Midbrain (tissue), 1 donor: ENCODE measurements at places on chromosomes 6 and 20.

- no peak for DNase-seq
These were observed 78.5 kb upstream of the FRMD1 start for GRCh38 chr6:168157272-168158212.

DNA sequence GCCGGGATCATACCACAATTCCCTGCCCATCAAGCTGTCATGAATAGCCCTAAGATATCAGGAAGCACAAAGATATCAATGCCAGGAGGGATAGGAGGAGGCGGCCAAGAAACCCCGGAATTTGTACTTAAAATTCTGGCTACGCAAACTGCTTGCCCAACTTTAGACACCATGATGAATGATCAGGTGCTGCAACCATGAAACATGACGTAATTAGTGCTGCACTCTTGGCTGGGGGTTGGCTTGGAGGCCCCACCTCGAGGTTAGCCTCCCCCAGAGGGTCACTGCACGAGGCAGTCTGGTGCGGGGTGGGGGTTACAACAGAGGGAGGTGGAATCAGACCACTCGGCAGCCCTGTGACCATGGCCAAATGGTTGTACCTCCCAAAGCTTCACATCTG, 8.9 kb downstream of the SIRPA start:
- no peak for DNase-seq

DNA sequence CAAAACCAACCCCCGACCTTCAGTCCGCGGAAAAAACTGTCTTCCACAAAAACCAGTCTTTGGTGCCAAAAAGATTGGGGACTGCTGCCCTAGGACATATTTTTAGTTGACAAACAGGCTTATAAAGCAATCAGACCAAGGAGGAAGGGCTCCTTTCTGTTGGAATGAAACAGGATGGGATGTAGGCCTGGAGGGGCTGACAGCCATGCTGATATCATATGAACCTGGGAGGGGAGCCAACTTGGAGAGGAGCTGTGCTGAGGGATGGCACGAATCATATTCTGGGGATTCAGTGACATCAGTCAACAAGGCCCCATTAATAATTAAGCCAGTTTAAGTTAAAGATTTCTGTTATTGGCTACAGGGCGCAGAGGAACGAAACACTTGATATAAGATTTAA, 225.4 kb upstream of the TSHZ2 start:
- DNase-seq: no peak

DNA sequence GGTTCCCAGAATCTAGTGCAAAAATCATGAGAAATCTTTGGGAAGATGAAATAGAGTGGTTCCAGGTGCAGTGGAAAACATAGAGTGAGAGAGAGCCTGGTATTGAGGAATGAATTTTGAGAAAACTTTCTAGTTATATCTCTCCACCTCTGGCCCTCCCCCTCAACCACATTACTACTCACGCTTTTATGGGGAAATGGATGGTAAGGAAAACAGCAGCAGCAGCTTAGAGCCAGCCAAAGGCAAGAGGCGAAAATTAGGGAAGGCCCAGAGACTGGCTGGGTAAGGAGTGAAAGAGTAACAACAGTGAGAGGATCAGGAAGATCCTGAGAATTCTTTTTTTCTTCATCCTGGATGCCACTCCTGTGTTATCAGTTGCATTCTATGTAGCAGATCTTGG, 187.9 kb upstream of the ECI2 start:
- DNase-seq: no peak

DNA sequence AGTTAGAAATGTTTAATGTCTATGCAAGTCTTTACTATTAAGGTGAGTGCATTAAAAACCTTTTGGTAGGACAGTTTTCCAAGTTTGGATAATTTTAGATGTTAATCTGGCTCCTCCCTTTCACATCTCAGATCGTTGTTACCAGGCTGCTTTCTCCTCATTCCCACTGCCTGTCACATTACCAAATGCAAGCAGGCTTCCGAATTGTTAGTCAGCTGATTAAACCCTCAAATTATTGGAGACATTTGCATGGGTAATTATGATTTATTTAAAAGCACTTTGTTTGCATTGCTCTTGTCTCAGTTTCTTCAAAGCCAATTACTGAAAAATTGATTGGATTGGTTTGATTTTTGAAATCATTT, 816.5 kb downstream of the KIF16B start:
- no peak for DNase-seq

- no peak for DNase-seq
These were observed 3.5 kb downstream of the CUL9 start for GRCh38 chr6:43185391-43185985.

- no peak for DNase-seq
These were observed 9.7 kb upstream of the EDN1 start for GRCh38 chr6:12280458-12280857.

GRCh38 chr20:52481443-52481842, 289.9 kb upstream of the ZFP64 start:
- no peak for DNase-seq

DNA sequence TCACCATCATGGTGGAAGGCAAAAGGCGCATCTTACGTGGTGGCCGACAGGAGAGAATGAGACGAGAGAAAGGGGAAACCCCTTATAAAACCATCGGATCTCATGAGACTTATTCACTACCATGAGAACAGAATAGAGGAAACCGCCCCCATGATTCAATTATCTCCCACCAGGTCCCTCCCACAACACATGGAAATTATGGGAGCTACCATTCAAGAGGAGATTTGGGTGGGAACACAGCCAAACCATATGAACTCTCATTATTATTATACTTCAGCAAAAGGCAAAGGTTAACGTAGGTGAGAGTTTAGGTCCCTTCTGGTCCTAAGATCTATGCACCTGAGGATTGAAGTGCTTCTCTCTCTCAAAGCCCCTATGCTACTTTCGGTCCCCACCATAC, 2.4 kb upstream of the PFDN4 start:
- no peak for DNase-seq

GRCh38 chr6:102407886-102408741, 1014.6 kb downstream of the GRIK2 start:
- DNase-seq: no peak

- no peak for DNase-seq
These were observed 59.5 kb upstream of the VGLL2 start for GRCh38 chr6:117205876-117206275.

DNA sequence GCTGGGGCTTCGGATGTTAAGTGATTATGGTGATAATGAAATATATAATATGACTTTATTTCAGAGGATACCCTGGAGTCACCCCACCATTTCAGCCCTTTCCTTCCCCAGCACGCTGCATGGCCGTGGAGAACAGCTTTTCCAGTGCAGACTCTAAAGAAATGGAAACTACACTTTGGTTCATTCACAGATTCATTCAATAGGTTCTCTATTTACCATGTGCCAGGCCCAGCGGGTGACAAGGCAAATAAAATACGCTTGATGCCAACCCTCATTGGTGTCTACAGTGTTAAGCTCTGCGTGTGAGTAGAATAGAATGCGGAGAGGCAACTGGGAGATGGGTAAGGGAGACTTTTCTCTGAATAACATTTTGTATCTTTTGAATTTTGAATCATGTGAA, 89.7 kb downstream of the TCP11 start:
- DNase-seq: peak; percentile 25

GRCh38 chr6:11731423-11731822, 47.2 kb downstream of the ADTRP start:
- DNase-seq: no peak

- DNase-seq: no peak
These were observed 13.2 kb downstream of the RNF146 start for GRCh38 chr6:127279815-127280214.
